Neural crest cell (in vitro differentiated cells): ENCODE measurements at places on chromosomes 2 and 18. TPM values are rescaled to one million over a fixed set of nuclear protein-coding genes. Genes with fewer than 3 reads are reported as not detected.
A peak's percentile ranks its signal among the peaks of the same experiment; 100 is the strongest.

DNA sequence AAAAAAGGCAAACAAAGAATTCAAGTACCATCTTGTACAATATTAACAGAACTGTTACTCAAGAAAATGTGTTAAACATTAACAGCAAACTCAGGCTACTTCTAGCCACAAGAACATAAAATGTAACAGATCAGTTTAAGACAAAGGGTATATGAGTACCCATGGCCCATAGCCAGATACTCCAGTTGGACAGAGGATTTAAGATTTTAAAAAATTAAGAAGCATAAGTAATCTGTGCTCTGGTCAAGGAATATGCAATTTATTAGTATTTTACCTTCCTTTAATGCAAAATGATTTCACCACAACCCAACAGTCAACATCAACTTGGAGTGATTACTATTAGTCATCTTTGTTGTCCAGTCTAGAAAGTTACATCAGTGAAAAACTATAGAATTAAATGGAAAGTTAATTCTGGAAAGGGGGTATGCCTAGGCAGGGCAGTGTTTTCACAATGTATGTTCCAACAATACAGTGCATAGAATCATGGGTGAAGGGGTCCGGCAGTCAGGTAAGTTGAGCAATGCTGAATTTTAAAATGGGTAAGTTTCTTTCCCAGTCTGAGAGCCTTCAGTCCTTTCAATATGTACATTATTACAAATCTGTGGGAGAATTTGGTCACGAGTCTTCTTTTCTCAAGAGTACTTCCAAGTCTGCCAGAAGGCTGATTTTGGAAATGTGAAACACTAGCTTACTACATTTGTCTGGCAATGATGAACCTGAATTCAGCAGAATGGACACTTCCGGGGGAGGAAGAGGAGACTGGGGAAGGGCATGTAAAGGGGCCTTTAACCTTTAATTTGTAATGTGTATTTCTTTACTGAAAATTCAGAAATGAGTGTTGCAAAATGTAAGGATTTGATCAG lies 34.5 kb downstream of the SFT2D3 start:
- no peak for DNase-seq
- H3K36me3 ChIP-seq, result no peaks in the 10 kb centered on the region
- H3K4me3 ChIP-seq, result no peak overlapping the region
- no peak overlapping the region for H3K27ac ChIP-seq

DNA sequence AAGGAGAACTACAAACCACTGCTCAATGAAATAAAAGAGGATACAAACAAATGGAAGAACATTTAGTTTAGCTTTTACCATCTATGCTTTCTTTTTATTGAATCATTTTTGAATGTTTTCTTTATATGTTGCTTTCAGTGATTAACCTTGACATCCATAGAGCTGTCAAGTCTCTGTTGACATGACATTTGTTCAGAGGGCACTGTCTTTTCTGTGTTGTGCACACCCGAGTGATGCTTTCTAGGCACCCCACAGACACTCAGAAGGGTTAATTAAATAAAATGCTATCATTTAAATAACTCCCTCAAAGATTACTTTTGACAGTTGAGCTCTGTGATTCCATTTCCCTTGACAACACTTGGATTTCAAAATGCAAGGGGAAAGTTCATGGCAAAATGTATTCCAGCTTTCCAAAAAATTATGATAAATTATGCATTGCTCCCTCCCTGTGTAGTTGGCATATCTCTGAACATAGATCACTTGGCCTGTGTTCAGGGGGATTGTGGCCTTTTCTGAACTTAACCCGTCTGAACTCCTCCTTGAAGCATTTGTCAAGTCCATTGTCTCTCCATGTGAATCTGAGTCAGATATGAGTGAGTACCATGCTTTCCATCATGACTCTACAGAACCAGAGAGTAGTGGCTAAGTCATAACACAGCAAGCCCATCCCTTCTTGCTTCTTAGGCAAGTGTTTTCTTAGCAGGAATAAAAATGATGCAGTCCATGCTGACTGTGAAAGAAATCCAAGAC lies 372.6 kb downstream of the RPRM start:
- H3K4me1 ChIP-seq, result no peaks in the 10 kb centered on the region
- no peak overlapping the region for H3K27ac ChIP-seq
- no peaks in the 10 kb centered on the region for H3K36me3 ChIP-seq
- DNase-seq, result no peak
- no peak overlapping the region for H3K4me3 ChIP-seq

Gene CENPA
- total RNA-seq, result 34.5 and 35.1 TPM in 2 replicates

- H3K27me3 ChIP-seq, result no peaks in the 10 kb centered on the region
- H3K4me3 ChIP-seq, result no peak overlapping the region
- peak overlapping the region; percentile 40 for H3K27ac ChIP-seq
- peaks cover 4% of the 10 kb centered on the region for H3K4me1 ChIP-seq
- no peak for DNase-seq
These were observed 201.1 kb downstream of the SPP2 start for GRCh38 chr2:234251326-234252271.

DNA sequence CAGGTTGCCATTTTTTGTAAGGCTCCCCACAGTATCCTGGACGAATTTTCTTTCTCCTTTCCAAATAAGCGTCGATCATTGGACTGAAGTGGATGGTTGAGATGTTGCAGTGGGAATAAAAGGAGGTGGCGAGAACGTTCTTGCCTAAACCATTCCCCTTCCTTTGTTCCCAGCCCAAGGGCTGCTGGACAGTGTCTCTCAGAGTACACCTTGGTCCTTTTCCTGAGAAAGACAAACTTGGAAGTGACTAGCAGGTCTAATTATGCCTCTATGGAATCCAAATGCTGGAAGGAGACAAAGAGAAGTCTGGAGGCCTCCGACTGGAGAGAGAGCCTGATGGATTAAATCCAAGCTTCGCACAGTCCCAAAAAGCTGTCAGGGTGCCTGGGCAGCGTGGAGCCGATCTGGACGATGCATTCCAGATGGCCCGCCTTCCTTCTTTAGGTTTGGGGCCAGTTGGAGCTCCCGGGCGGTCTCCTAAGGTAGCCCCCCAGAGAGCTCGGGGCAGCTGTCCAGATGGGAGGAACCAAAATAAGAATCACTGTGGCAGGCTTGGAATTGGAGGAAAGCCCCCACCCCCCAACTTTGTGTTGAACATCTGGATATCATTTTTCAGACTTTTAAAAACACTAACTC lies 186.8 kb downstream of the TMEM247 start:
- H3K36me3 ChIP-seq, result no peaks in the 10 kb centered on the region
- no peak overlapping the region for H3K27ac ChIP-seq
- H3K4me1 ChIP-seq, result no peaks in the 10 kb centered on the region
- no peak overlapping the region for H3K4me3 ChIP-seq
